CD8-positive, alpha-beta memory T cell (primary cell): ENCODE measurements at places on chromosomes 3 and 15. TPM values are rescaled to one million over a fixed set of nuclear protein-coding genes. Genes with fewer than 3 reads are reported as not detected.

The PRSS50 gene
- 0.13 TPM for polyA plus RNA-seq

The MOBP gene
- not detected for polyA plus RNA-seq

The JMJD7 gene
- polyA plus RNA-seq: 25.5 TPM

The MFAP1 gene
- 16.8 TPM for polyA plus RNA-seq

The GOLGA8Q gene
- polyA plus RNA-seq: not detected

The SLC2A2 gene
- polyA plus RNA-seq: not detected

The OR5K2 gene
- not detected for polyA plus RNA-seq

The FAM43A gene
- polyA plus RNA-seq: 19.6 TPM

The RTP4 gene
- polyA plus RNA-seq: 12.9 TPM

The CLRN1 gene
- polyA plus RNA-seq: not detected

The LINS1 gene
- polyA plus RNA-seq: 46.1 TPM

The NEK11 gene
- 1.4 TPM for polyA plus RNA-seq

The RPSA gene
- polyA plus RNA-seq: 1,046 TPM

The SCN11A gene
- not detected for polyA plus RNA-seq

The FOXL2 gene
- not detected for polyA plus RNA-seq

The PLS1 gene
- polyA plus RNA-seq: 4.0 TPM

The FETUB gene
- not detected for polyA plus RNA-seq

The ABHD5 gene
- 6.8 TPM for polyA plus RNA-seq

The CCDC174 gene
- polyA plus RNA-seq: 34.6 TPM

The CCDC54 gene
- polyA plus RNA-seq: 0.14 TPM

The MNS1 gene
- not detected for polyA plus RNA-seq

The C2CD4A gene
- not detected for polyA plus RNA-seq

The GPR176 gene
- not detected for polyA plus RNA-seq

The CLDN16 gene
- polyA plus RNA-seq: not detected

The OCA2 gene
- polyA plus RNA-seq: not detected

The ABHD17C gene
- 3.1 TPM for polyA plus RNA-seq

The PHC3 gene
- 48.3 TPM for polyA plus RNA-seq

The SLC28A1 gene
- polyA plus RNA-seq: not detected

The LNP1 gene
- 0.71 TPM for polyA plus RNA-seq

The THAP10 gene
- not detected for polyA plus RNA-seq

The RASSF1 gene
- polyA plus RNA-seq: 152 TPM

The GNAT1 gene
- not detected for polyA plus RNA-seq

The GXYLT2 gene
- polyA plus RNA-seq: not detected

The RIOX2 gene
- polyA plus RNA-seq: 28.8 TPM

The ARPP19 gene
- polyA plus RNA-seq: 55.3 TPM

The CCR3 gene
- 0.22 TPM for polyA plus RNA-seq

The CD96 gene
- polyA plus RNA-seq: 262 TPM

The FBN1 gene
- 0.21 TPM for polyA plus RNA-seq

The CADPS gene
- polyA plus RNA-seq: not detected

The AGTR1 gene
- polyA plus RNA-seq: not detected

The EPHA3 gene
- not detected for polyA plus RNA-seq

The GRAMD1C gene
- 0.68 TPM for polyA plus RNA-seq

The SEC62 gene
- polyA plus RNA-seq: 190 TPM

The DENND4A gene
- 21.5 TPM for polyA plus RNA-seq

The NR1I2 gene
- 1.0 TPM for polyA plus RNA-seq

The CKMT1B gene
- not detected for polyA plus RNA-seq

The FEZF2 gene
- not detected for polyA plus RNA-seq

The TFDP2 gene
- polyA plus RNA-seq: 38.3 TPM
